ENCODE measurements at places on chromosomes 1 and 21.

GRCh38 chr21:29801122-29801521, 138.7 kb downstream of the GRIK1 start:
- DNase-seq, result no peak

DNA sequence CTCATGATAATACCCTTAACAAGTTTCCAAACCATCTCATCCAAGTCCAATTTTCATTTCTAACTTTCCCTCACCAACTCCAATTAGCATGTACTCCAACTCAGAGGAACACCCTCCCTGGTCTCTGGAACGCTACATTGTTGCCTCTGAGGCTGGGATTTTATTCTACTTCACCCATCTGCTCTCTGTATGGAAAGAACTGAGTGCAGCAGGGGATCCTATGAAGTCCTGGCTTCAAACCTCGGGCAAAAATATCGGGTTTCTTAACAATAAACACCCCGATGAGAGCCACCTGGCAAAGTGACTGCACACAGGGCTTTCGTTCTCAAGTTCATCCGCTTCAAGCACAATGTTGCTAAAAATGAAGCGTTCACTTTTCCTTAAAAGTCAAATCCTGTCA, 99.6 kb downstream of the CRB1 start:
- no peak for DNase-seq

DNA sequence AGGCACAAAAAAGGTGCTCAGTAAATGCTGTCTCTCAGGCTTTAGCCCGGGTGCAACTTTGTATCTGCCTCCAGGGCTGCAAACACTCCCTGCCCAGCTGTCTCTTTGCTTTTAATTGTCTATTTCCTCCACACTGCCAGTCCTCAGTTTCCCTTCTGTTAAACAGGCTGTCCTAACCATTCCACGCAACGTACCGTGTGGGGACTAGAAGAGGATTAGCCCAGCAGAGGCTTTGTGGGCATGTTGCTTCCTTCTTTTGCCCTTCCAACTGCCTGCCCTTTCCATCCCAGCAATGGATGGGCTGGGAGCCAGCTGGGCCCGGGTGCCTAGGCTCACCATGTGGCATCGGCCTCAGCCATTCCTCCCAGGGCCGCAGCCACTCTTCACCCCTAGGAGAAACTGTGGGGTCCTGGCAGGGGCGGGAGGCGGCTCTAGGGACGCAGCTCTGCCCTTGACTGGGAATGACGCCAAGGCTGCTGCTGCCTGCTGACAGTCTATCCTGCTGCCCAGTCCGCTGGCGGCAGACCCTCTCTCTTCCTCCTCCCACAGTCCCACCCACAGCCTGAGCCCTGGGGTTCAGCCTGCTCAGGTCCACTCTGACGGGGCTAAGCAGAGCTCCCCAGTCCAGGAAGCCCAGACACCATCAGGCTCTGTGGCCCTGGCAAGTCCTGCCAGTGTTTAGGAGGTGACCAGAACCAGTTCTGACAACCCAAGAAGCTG, 40.6 kb upstream of the LRP8 start:
- DNase-seq, result no peak

- DNase-seq, result no peak
Observed at GRCh38 chr1:201284636-201285035, 1.3 kb downstream of the PKP1 start.

GRCh38 chr1:156112276-156113137, 2.0 kb upstream of the LMNA start:
- no peak for DNase-seq

DNA sequence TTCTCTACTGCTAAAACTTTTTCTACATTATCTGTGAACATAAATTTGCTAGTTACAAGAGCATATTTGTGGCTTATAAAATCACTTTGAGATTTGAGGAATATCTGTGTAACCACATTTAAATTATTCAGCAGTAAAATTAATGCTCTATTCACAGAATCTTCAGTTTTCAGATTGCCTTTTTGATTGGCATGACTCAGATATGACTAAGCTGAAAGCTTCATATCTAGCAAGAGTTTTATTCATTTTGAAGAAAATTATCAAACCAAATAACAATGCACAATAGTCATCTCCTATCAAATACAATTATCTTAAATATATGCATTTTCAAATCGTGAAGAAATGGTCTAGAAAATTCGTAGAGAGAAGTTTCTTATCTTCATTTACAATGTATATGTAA, 1498.2 kb upstream of the B3GALT2 start:
- no peak for DNase-seq

DNA sequence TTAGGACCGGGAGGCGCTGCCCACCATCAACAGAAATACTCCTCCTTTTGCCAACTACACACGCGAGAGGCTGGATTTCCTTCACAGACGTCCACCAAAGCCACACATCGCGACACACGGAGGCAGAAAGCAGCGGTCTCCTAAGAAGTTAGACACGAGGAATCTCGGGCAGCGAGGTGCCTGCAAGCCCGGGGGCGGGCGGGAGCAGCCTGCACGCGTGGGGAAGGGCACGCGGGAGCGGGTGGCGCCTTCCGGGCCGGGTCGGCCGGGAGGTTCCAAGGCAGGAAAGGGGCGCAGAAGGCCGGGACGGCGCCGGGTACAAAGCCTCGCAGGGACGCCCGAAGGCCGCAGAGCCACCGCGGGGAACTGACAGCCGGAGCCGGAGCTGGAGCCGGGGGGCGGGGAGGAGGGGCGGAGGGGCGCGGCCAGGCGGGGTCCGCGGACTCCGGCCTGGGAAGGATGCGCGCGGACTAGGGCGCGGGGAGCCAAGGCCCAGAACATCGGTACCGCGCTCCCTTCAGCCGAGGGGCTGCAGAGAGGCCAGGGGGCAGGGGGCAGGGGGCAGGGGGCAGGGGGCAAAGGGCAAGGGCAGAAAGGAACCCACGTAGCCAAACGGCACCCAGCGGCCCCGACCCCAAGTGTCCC, 722 bp downstream of the NPHP4 start:
- DNase-seq, result peak; percentile 27

DNA sequence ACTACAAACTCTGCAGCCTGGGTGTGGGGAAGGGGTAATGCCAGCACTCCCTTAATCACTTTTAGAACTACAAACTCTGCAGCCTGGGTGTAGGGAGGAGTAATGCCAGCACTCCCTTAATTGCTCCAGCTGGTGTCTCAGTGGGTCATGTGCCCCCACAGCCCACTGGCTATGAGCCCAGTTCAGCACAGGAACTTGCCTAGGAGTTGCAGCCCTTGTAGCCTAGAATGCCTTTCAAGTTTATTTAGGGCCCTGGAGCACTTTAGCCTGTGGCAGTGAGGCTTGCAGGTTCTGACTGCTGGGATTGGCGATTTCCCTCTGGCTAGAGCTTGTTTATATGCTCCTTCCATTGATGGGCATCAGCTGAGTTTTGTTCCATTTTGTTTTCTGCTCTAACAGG, 17.1 kb downstream of the VN1R5 start:
- no peak for DNase-seq

GRCh38 chr1:32204943-32205361, 519 bp upstream of the IQCC start:
- no peak for DNase-seq

DNA sequence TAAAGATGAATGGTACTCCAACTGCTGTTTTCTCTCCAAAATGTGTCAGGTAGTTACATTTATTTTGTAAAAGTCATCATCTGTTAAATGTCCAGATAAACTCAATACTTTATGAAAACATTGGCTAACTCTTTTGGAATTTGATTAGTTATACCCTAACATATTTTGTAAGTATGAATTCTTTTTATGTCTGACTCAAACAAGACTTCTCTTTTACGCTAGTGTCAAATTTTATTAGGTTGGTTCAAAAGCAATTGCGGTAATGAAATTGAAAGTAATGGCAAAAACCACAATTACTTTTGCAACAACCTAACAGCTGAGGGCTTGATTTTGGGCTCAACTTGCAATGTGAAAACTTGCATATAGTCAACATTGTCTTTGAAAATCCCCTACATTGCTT, 41.0 kb upstream of the USP25 start:
- no peak for DNase-seq

- DNase-seq, result peak; percentile 57
Observed at GRCh38 chr1:70509996-70510876, 99.2 kb downstream of the CTH start.

DNA sequence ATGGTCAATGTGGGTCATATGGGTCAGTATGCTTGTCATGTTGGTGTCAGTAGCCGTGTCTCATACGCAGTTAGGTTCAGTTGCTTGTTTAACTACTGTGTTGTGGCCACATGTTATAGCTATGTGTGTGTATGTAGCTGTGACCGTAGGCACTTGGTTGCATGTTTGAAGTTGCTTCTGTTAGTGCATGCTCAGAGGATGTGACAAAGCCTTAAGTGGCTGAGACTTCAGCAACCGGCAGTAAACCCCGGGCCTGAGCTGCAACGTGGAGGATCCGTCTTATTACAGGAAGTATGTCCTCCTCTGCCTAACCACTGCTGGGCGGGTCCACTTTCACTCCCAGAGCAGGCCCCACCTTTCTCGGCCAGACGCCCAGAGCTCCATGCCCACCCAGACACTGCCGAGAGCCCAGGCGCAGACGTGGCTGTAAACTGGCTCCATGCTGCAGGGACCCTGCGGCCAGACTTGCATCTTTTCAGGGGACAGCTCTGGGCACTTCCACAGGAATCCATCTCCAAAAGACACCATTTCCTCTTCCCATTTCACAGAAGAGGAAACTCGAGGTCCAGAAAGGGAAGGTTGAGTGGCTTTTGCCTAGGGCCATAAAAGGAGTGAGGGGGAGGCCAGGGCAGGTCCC, 2.2 kb downstream of the TCEA3 start:
- DNase-seq, result peak; percentile 11

- DNase-seq, result no peak
Observed at GRCh38 chr1:246161626-246162025, 345.5 kb downstream of the SMYD3 start.

DNA sequence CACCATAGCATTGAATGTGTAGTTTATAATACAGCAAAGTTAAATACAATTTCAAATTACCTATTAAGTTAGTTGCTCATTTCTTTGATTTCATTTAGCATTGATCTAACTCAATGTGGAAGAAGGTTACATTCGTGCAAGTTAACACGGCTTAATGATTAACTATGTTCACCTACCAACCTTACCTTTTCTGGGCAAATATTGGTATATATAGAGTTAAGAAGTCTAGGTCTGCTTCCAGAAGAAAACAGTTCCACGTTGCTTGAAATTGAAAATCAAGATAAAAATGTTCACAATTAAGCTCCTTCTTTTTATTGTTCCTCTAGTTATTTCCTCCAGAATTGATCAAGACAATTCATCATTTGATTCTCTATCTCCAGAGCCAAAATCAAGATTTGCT, at the start of gene ANGPTL3:
ANGPTL3 (plus strand) TSS at position 240 of the 400 bp plus-strand sequence; CDS start at position 287, 47 bp downstream.
- no peak for DNase-seq

GRCh38 chr1:42358791-42359190, 21.8 kb upstream of the RIMKLA start:
- no peak for DNase-seq

DNA sequence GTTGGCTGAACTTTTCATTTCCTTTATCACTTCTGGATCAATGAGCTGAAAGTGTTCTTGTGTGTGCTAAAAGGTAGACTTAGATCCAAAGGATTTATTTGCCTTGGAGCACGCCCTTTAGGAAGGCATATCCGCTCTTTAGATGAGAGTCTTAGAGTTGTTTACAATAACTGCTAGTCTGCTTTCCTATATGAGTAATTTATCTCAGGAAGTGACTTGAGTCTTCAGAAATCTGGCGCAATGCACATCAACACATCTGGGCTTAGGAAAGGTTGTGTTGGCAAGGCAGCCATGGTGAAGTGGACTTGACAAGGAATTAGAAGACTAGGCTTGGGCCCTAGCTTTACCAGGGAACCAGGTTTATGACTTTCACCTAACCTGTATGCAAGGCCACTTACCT, 204.1 kb upstream of the PTGFR start:
- DNase-seq, result no peak

- peak; percentile 90 for DNase-seq
Observed at GRCh38 chr1:15918962-15919715, 56.8 kb downstream of the ZBTB17 start.

- no peak for DNase-seq
Observed at GRCh38 chr1:6350416-6351088, 43.0 kb downstream of the ACOT7 start.

DNA sequence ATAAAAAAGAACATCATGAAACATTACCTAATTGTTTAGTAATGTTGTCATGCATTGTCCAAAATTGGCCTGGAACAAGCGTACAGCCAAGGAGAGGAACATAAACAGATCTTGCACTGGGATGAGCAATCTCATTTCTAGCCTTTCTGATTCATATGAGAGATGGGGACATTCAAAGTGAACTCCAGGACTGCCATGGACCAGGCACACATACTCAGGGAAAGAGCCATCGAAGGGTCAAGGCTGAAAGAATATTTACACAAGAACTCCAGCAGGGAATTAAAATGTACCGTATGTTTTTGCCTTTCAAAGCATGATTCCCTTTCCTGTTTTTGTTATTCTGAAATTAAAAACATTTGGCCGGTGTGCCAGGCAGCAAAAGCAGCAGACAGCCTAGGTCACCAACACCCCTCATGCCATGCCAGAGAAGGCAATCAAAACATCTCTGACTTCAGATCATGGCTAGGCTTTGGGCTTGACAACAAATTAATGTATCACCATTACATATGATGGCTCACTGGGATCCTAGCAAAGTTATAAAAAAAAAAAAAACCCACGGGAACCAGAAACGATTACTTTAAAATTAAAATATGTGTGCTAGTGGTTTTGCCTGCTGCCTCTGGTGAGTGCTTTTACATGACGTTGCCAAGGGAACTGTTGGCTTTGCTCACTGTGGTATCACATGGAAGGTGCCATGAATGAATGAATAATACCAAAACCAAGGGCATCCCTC, 159.8 kb downstream of the TGFBR3 start:
- peak; percentile 65 for DNase-seq

- no peak for DNase-seq
Observed at GRCh38 chr1:54439550-54440223, 33.5 kb upstream of the SSBP3 start.

DNA sequence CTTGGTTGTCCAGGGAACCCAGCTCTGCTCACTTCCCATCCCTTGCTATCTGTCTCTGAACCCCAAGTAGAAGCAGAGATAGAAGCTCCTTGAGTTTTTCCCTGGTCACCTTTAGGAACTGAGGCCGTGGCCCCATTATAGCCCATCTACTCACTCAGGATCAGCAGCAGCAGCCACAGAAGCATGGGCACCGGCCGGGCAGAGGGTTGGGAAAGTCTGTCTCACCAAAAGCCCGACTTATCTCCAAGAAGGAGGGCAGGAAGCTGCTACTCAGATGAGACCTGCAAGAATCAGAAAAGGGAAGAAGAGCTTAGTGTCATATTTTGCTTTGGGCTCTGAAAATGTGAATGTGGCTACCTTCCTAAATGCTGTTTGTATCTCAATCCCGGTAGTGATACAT, 264 bp downstream of the FCRL3 start:
- no peak for DNase-seq

- DNase-seq, result no peak
Observed at GRCh38 chr1:246856371-246856770, 75.4 kb downstream of the AHCTF1 start.

GRCh38 chr1:17535300-17535936, 4.1 kb upstream of the ARHGEF10L start:
- no peak for DNase-seq

- no peak for DNase-seq
Observed at GRCh38 chr1:173280899-173281660, 73.9 kb upstream of the TNFSF4 start.

DNA sequence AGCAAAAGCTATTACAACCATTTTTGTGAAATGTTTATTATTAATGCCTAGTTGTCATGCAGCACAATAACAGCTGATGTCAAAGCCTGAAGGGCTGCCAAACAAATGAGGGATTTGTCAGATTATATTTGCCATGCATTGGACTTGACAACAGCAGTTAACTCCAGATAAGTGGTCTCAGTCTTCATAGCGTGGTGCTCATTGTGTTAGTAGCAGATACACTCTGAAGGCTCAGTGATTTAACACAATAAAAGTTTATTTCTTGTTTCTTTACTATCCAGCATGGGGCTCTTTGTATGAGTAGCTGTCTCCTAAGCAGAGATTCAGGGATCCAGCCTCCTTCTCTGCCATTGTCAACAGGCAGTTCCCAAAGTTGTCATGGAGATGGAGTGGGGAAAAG, 76.0 kb upstream of the PTGFRN start:
- no peak for DNase-seq
